ENCODE measurements at places on chromosomes 11 and 22.

- DNase-seq: no peak
These were observed 45.4 kb downstream of the GRAMD1B start for GRCh38 chr11:123475469-123475868.

DNA sequence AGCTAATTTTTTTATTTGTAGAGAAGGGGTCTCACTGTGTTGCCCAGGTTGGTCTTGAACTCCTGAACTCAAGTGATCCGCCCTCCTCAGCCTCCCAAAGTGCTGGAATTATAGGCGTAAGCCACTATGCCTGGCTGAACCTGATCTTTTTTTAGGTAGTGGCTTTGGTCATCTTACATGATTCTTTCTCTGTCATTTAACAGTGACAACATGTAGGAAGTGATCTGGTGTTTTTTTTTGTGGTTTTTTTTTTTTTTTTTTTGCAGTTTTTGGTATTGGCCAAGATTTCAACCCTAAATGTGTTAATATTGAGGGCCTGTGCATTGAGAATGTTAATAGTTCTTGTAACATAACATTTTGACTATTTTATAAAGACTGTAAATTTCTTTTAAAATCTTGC lies 8.0 kb upstream of the FERMT3 start:
- no peak for DNase-seq

DNA sequence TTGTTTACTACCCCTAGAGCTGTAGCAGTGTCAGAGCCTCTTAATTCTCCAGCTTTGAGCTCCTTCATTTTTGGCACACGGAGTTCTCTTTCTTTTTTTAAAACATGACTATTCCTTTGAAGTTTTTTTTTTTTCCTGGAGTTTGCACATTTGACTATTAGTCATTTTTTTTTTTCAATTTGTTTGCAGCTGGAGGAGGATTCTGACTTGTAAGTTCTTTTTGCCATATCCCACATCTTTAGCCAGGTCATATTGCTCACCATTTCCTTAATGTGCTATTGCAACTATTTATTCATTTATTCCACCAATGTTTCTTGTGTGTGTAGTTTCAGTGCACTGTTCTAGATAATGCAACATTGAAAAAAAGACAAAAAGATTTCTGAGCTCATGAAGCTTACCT lies 166.3 kb upstream of the ARHGAP20 start:
- no peak for DNase-seq

DNA sequence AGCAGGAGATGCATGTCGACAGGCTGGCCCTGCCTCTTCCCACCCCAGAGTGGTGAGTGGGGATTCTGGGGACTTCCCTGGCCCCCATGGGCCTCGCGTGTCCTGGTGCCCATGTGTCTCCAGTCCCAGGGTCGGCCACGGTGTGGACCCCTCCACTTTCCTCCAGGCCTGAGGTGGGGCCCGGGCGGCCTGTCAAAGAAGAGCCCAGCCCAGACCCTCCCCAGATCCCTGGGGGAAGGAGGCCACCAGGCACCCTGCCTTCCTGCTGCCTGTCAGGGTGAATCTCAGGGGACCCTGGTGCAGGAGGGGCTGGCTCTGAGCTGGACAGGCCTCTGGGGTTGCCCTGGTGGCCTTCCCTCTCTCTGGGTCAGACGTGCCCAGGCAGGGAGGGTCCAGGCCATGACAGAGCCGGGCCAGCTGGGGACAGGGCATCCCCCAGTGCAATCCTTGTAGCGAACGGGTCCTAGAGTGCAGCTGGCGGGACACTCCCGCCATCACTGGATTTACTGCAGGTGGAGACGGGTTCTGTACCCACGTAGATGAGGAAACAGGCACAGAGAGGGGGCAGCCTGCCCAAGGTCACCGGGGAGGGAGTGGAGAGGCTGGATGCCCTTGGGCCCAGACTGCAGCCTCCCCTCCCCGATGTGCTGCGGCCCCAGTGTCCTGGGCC lies 13.5 kb upstream of the MUC6 start:
- DNase-seq: no peak

DNA sequence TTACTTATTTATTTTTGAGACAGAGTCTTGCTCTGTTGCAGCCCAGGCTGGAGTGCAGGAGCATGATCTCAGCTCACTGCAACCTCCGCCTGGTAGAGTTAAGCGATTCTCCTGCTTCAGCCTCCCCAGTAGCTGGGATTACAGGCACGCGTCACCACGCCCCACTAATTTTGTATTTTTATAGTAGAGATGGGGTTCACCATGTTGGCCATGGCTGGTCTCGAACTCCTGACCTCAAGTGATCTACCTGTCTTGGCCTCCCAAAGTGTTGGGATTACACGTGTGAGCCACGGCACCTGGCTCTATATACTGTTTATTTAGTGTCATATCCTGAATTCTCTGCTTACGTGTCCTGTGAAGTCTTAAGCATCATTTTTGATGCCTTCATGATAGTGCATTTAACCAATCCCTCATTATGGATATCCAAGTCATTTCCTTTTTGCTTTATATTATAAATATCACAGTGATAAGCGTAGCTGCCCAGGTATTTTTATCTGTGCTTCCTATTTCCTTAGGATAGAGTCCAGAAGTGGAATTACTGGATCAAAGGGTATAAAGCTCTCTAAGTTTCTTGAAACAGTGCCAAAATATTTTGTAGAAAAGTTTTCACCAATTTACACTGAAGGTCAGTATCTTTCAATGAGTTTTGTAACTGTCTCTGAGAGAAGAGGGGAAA lies 871 bp upstream of the SIDT2 start:
- no peak for DNase-seq

DNA sequence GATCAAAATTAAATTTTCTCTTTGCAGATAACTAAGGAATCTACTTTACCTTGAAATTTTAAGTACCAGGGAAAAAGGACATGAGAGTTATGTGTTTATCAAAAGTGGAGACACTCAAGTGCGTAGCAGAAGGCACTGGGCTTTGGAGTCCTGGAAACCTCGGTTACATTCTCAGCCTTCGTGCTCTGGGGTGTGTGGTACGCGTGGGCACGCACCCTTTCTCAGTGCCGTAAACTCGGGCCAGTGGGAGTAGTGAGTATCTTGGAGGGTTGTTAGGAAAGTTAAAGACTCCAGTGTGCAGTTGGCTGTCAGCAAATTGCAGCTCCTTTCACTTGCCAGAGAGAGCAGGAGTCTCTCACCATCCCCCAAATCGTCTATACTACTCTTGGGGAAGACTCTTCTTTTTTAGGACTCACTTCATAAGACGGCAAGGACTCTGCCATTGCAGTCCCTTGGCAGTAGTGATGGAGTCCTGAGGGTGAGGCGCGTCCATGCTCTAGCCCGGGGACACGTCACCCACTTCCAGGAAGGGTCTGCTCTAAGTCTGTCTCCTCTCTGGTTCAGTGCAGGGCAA lies 171.8 kb downstream of the TBC1D22A start:
- no peak for DNase-seq

DNA sequence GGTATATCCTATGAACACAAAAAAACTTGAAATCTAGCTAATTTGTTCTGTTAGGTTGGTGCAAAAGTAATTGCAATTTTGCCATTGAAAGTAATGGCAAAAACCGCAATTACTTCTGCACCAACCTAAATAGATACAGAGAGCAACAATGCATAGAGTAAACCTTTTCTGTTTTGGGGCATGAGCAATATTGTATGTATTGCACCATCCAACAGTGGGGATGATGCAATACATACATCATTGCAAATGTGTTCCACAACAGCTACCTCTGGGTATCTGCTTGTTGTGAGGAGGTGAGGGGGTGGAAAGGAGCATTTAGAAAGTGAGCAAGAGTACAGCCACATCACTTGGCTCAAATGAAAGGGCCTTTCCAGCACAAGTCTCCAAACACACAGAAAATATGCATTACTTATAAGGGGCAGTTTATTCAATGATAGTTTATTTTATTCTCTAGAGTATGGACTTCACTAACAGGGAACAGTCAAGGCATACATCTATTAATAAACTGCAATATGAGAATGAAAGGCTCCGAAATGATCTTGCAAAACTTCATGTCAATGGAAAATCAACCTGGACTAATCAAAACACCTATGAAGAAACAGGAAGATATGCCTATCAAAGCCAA lies 77.3 kb downstream of the DEUP1 start:
- DNase-seq: no peak

DNA sequence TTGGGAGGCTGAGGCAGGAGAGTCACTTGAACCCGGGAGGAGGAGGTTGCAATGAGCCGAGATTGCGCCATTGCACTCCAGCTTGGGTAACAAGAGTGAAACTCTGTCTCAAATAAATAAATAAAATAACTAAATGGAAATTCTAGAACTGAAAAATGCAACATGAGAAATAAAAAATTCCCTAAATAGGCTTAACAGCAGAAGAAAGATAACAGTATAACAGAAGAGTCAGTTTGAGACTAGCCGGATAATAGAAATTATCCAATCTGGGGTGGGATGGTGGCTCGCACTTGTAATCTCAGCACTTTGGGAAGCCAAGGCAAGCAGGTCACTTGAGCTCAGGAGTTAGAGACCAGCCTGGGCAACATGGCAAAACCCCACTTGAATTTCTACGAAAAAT lies 14.1 kb downstream of the SLC25A1 start:
- no peak for DNase-seq

GRCh38 chr11:70487756-70488155 lies 89.4 kb downstream of the CTTN start:
- DNase-seq: no peak

GRCh38 chr11:36775130-36775529 lies 177.1 kb upstream of the RAG2 start:
- no peak for DNase-seq

- no peak for DNase-seq
These were observed 227.5 kb upstream of the NARS2 start for GRCh38 chr11:78802058-78802761.

- no peak for DNase-seq
These were observed 6.4 kb downstream of the CCDC89 start for GRCh38 chr11:85679576-85679975.

DNA sequence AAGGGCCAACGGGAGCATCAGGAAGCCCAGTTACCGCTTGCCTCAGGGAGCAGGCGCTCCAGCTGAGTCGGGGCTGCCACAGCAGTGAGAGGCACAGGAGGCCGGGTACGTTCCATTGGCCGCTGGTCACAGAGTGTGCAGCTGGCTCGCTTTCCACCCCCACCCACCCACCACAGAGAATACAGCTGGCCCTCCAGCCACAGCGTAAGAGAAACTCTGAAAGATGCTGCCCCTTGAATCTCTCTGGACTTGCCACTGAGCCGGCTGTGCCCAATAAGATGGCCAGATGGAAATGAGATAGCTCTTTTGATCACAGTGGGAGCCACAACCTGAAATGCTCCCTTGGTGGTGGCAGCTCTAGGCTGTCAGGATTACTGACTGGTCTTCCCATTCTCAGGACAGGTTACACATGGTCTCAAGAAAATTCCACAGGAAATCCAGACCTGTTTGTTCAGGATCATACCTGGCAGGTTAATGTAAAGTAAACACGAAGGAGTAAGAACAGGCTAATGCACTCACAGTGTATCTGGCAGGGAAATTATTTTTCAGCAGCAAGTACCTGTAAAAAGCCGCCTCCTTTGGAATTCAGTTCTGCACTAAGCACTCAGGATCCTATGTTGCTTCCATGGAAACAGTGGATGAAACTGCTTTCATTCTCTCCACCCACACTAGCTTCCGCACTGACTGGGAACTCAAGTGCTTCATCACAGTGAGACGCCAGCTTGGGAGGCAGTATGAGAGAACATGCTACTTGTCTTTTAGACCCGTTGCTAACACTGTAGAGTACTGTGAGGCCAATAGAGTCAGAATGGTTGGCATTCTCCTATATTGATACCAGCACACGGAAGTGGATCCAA lies 16.5 kb downstream of the SIAE start:
- DNase-seq: no peak

GRCh38 chr11:96012086-96012824 lies 88.3 kb upstream of the MTMR2 start:
- peak; percentile 19 for DNase-seq

DNA sequence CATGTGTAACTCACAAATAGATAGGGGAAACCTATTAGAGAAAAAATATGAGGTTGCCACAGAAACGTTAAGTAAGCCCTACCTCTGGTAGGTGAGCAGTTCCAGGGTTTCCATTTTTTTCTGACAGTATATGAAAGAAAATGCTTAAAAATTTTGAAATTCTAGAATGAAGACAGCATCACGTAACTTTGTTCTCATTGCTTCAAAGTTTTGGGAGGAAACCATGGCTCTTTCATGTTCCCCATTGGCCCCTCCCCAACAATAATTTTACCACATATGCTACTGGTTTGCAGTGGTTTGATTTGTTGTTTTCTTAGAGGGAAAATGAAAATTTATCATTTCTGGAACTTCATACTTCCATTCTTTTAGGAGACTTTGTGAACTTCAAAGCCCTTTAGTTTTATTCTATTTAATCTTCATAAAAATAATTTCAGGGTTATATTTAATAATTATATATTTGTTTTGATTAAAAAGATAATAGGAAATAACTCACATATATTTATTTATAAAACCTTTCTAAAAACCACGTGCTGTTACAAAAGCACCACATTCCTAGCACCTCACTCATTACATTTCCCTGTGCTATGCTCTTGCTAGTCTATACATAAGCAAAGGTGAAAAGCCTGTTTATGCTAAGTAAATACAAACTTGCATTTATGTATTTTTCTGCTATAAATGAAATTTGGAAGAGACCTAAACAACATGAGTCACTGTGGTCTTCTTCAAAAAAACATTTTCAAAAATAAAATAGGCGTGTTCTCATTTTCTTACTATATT lies 113.4 kb downstream of the CASP12 start:
- DNase-seq: no peak

DNA sequence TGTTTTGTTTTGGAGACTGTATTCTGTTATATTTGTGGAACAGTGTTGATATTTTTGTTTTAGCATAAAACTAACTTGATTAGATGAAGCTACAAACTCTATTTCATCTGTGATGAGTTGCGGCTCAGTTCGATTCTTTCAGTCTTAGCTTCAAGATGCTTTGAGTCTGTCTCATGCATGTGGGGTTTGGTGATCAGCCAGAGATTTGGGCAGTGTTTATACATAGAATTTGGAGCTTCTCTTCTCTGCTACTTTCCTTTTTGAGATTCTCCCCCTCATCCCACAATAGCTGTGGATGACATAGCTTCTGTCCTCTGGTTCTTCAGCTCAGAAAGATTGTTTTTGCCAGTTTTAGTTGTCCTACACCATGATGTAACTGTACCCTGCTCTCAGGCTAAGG lies 90.4 kb downstream of the ARHGAP20 start:
- no peak for DNase-seq

DNA sequence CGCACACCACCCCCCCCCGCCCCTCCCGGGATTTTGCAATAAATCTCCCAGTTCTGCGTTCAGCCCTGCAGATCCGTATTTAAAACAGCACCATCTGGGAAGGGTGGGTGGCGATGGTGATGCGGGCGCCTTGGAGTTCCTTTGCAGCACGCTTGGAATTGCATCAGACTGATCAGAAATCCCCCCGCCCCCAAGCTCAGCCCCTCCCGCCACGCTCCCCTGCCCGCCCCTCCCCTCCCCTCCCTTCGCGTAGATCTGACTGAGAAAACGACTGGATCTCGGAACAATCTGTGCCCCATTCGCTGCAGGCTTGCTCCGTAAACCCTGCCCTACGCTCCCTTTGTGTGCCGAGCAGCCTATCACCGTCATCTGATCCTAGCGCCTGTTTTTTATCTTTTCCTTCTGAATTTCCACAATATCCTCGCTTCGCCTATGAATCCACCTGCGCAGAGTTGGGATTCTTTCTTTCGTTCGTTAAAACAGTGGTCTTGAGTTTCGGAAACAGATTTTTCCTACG lies 18.1 kb upstream of the BDNF start:
- DNase-seq: no peak

- DNase-seq: no peak
These were observed 82.7 kb upstream of the CTSC start for GRCh38 chr11:88420165-88420791.
